ENCODE measurements at places on chromosomes 4 and X.

DNA sequence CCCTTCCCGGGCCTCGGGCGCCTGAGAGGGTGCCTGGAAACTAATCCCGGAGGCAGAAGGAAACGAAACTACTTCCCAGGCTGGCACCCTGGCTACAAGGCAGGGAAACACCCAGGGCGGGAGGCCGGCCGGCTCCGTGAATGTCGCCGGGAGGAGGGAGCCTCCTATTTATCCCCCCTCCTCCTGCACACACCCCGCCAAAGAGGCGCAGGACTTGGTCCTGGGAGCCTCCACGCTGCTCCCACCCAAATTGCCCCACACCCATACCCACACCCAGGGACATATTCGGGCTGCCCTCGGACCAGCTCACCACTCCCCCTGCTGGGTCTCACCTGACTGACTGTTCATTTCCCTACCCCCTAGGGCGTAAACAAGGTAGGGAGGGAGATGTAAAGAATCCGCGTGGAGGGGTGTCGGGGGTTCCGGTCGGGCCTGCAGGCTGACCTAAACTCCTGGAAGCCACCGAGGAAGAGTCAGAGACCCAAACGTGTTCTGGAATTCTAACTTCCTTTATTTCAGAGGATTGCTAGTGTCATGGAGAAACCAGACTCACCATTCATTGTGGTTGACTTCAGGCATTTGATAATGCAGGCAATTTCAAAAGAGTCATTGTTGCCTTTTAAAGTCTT, at the start of gene BTC:
TSS of gene BTC (minus strand) at position 142 of the 629 bp plus-strand sequence. CDS start 198 bp downstream, outside the sequence.
- peak; percentile 5 for DNase-seq

- no peak for DNase-seq
Measured at GRCh38 chrX:131763674-131764073, 219.8 kb downstream of the OR13H1 start.

DNA sequence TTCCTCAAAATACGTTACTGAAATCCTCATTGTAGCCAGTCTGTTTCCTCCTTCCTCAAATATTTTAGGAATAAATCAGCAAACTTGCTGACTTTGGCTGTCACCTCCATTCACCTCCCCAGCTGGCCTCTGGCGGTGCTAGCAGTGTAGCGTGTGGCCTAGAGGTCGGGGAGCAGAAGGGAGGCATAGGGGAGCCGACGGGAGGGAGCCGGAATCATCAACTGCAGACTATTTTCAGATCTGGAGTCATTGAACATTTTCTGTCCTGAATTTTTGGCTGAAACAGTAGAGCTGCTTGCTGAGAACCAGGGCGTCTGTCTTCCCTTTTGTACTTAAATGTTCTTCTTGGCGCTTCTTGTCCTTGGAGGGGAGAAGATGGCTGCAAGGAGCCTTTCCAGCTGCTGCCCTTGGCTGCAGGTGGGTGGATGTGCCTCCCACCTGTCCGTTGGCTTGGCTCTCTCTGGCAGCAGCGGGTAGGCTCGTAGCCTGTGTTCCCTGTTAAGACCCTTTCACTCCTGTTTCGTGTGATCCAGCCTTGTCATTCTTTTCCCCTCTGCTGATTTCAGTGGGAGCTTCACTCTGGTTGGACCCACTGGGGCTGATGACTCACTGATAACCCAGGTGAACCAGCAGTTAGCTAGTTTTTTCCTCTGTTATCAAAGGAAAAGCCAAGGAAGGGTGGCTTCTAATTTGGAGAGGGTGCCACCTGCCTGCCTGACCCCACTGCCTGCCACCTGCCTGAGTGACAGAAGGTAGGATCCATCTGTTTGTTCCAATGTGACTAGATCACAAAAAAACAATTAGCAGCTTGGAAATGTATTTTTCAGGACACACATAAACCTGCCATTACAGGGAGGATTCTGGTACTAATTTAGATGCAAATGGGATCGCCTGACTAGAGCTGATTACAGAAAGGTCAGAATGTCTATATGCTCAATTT, 135.9 kb downstream of the GATB start:
- no peak for DNase-seq

DNA sequence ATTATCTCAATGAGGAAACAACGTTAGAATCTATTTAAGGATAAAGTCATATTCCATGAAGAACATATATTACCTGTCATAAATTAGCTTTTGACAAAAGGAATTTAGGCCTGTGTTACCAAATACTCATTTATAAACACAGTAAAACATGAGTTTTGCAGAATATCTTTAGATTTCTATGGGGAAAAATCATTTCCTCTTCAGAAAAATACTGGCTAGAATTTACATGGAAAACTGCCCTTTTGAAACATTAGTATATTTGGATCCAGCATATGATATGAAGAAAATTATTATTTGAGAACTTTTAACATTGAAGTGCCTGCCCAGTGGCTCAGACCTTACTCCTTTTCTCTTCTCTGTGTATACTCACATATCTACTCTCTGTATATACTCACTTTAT, 131.4 kb upstream of the NEIL3 start:
- no peak for DNase-seq

GRCh38 chr4:183469936-183470335, 25.5 kb downstream of the CDKN2AIP start:
- no peak for DNase-seq

DNA sequence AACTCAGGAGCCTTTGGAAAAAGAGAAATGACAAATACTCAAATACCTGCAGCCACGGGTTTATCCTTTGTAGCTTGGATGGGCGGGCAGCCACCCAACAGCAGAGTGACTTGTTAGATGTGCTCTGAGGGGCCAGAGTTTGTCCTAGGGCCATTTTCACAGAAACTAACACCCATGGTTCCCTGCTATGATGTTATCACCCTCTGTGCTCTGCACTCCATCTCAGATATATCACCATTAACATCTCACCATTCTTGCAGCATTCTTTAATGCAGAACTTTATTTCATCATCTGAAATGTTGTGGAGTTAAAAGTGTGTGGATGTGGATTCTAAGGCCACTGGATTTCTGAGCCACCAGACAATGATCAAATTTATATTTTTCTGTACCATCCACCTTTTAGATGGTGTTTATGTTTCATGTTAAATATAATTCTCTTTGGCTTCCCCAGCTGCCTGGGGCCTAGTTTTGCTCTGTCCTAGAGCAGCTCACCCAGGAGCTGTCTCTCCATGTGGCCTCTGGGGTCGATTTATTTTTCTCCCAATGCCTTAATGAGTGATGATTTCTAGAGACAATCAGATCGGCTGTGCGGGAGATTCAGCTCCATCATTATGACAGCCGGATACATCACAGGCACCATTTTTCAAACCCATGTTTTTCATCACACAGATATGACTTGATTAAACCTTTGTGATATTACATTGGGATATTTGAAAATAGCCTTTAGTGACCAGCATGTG, 380.8 kb downstream of the BCOR start:
- DNase-seq = no peak

DNA sequence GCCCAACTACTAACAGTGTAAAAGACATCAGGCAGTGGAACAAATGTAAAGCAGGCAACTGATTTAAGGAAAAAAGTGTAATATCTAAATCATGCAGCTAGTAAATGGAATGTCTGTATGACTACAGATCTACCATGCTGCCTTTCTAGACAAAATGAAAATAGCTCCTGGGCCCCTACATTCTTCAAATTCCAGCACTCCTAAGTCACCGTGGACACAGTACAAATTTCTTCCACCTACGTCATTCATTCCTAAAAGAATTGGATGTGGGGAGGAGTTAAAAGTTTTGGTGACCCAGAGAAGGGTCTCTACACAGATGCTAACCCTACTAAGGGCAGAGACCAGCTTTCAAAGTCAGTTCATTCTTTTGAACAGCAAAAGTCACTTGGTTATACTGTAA, 137.2 kb upstream of the ARHGEF9 start:
- no peak for DNase-seq

DNA sequence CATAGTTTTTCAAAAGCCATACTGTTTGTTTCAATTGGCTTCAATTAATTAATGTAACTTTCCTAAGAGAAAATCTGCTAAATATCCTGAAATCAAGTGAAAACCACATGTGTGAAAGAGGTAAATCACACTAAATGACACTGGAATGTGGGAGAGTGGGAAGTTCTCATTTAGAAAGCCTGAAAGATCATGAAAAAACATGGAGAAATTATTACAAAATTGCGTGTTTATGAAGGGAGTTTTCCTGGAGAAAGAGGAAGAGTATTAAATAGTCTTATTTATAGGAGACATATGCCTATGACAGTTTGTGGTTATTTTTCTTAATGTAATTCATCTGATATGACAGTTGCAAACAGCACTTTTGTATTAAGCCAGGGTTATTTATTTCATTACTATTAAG, 183.7 kb downstream of the DKK2 start:
- no peak for DNase-seq

GRCh38 chr4:2592572-2592971, 56.1 kb downstream of the FAM193A start:
- no peak for DNase-seq

GRCh38 chr4:118927974-118928373, 39.3 kb downstream of the SYNPO2 start:
- peak; percentile 84 for DNase-seq

DNA sequence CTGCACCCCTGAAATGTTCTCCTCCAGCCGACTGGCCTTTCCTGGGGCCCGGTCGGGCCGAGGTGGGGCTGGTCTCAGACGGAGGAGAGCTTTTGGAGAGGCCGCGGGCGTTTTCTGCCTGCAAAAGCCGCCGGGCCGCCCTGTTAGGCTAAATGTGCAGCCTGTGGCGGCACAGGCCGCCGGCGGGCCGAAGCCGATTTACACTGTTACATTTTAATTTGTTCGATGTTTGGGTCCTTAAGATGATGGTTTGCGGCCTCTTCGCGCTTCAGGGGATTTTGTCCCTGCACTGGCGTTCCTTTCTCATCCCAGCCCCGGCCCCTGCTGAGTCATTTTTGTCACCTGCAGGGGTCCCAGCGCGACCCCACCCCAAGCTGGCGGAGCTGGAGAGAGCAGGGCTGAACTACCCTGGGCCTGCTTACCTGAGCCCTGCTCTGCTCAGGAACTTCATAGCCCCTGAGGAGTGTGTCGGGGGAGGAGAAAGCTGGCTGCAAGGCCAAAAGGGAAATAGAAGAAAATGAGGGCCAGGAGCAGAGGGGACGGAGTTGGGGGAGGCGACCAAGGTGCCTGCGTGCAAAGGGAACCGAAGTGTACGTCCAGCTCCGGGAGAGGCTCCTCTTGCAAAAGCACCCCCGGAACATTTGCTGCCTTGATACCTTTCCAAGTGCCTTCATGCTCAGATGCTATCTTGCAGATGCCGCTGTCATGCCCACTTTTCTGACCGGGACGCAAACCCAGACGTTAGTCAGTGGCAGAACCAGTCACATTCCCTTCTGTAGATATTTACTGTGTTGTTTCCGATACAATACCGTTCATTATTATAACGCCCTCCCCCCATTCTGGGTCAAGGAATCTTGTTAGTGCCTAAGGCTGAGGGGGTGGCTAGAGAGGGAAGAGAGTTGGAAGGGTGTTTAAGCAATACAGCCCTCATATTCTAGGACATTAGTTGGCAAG, 977 bp upstream of the RBBP7 start:
- DNase-seq = peak; percentile 37

- DNase-seq = peak; percentile 62
Measured at GRCh38 chr4:133150486-133151340, 1.6 kb downstream of the PCDH10 start.

DNA sequence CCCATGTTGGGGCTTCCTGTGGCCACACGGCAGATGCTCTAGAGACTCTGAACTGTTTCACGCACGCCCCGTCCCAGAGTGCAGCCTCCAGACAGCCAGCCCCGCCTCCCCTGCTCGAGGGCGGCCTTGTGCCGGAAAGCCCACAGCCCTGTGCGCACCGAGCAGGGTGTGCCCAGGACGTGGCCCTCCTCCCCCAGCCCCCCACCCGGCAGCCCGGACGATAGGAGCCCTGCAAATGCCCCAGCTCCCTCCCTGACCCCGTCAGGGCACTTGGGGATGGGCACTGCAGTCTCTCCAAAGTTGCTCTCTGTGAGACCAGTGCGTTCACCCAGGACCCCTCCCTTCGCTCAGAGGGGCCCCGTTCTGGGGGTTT, 37.3 kb downstream of the ADRA2C start:
- no peak for DNase-seq

DNA sequence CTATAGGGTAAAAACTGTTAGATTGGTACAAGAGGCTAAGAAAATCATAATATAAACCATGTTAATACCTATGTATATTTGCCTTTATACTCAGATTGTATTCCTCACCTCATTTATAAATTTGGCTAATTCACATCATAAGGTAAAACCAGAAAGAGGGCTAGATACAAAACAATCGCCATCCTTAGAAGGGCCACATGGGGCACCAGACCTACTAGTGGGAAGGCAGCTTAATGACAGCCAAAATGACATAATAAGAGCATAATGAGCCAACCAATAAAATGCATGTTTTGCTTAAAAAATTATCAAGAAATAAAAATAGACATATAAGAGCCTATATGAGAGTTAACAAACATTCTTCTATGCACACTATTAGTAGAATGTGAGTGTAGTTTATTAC, 107.3 kb upstream of the PRDX4 start:
- no peak for DNase-seq

GRCh38 chrX:33298622-33299021, 87.3 kb upstream of the DMD start:
- DNase-seq = no peak

- no peak for DNase-seq
Measured at GRCh38 chr4:176276710-176277109, 7.7 kb upstream of the ASB5 start.

GRCh38 chr4:101295691-101296090, 51.6 kb downstream of the PPP3CA start:
- DNase-seq = no peak

DNA sequence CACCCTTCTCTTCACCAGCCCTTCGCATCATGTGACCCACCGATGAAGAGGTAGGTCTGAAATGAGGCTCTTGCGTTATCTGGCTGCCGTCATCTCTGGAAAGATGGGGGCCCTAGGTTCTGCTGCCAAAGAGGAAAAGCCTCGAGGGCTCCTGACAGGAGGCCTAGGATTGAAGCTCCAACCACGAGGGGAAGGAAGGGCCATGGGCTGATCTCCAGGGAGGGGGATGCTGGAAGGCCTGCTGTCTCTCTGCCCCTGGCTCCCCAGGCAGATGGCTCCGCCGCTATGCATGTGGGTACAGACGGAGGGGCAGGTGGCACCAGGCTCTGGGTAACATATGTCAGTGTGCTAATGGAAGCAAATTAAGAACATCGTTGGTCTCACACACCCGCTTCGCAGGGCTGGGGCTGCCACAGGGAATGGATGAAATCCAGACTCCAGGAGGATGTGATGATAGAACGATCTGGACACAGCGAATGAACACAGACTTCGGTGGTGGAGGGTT, 44.9 kb downstream of the AFAP1 start:
- DNase-seq = no peak

GRCh38 chr4:160353548-160353947, 1250.7 kb downstream of the RAPGEF2 start:
- no peak for DNase-seq

DNA sequence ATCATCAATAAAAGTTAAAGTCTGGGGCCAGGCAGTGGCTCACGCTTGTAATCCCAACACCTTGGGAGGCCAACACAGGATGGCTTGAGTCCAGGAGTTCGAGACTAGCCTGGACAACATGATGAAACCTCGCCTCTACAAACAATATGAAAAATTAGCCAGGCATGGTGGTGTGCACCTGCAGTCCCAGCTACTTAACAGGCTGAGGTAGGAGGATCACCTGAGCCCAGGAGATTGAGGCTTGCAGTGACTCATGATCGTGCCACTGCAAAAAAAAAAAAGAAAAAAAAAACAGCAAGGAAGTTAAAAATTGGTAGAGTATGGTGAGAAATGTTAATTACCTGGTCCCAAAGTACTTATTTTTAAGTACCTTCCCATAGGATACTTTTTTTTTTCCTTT, 27.5 kb downstream of the FBXW7 start:
- no peak for DNase-seq
